ENCODE measurements at places on chromosomes 13 and 19.

GRCh38 chr13:26836626-26837025, 76.0 kb upstream of the GPR12 start:
- DNase-seq, result no peak

DNA sequence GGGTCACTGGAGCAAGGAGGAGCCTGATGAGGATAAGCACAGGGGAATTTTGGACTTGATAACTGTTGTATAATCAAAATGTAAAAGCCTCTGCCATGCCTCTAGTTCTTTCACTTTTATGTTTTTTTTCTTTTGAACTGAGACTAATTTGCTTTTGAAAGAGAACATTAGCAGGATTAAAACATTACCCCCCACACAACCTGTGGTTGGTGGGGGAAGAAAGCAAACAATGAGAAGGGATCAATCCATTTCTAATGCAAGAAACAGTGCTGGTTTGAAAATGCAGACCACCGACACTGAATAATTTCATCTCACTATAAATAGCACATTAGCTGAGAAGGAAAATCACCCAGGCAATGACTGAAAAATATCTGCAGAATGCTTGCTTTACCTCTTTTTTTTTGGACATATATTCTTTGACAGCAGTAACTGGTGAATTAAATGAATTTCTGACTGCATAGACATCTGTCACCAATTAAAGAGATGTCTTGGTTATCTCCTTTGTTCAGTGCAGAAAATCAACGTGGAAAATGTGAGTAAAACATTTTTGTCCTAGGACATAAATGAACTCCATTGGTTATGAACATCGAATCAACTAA, 48.6 kb upstream of the TRPC4 start:
- DNase-seq, result no peak

DNA sequence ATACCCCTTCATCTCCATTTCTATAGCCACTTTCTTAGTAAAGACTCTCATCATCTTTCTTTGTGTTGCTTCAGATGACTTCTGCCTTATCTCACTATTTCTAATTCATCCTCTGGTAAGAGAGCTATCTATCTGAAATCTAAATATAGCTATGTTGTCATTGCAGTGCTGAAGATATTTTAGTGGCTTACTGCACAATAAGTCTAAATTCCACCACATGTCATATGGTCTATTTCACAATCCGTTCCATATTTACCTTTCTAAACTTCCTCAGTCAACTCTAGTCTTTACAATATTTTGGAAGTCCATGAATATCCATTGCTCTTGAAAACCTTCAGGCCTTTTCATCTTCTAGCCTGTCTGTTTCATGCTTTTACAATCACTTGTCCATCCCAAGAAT, 465.1 kb upstream of the SLC10A2 start:
- DNase-seq, result no peak

GRCh38 chr19:51807111-51807701, 12.2 kb downstream of the FPR3 start:
- DNase-seq, result no peak

GRCh38 chr19:13859361-13859880, 17.5 kb upstream of the NANOS3 start:
- peak; percentile 31 for DNase-seq

- no peak for DNase-seq
These were observed 55.2 kb upstream of the UBAC2 start for GRCh38 chr13:99145461-99145860.

- DNase-seq, result no peak
These were observed 26.8 kb downstream of the RASA3 start for GRCh38 chr13:114105521-114106225.

DNA sequence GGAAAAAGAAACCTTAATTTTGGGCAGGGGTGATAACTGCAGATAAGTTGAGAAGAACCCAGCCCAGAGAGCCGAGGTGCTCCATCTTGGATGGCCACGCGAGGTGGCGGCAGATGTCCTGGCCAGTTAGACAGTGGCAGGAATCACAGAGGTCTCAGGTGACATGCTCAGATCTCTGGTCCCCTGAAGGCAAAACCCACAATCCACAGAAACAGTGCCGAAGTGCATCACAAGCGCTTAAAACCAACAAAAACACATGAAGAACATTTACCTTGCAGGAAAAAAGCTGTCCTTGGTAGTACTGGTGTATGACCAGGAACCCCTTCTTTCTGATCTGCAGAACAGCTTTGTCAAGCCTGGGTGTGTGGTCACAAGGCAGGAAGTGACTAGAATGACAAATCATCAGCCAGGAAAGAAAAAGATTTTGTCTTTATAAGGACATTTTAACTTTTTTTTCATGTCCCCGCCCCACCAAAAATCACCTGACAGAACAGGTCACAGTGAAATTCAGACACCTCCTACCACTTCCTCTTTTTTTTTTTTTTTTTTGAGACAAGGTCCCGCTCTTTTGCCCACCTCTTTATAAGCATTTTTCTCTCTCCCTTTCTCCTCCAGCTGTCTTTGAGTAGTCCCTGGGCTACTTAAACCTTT, at the start of gene LCP1:
TSS of gene LCP1 (minus strand) at position 338 of the 651 bp plus-strand sequence. CDS start 22,515 bp downstream, outside the sequence.
- DNase-seq, result no peak

GRCh38 chr13:51370116-51370515, 30.6 kb downstream of the SERPINE3 start:
- no peak for DNase-seq

- DNase-seq, result no peak
These were observed 17.8 kb downstream of the PROZ start for GRCh38 chr13:113176280-113176679.

- DNase-seq, result peak; percentile 54
These were observed 51.5 kb downstream of the SOX21 start for GRCh38 chr13:94660695-94661326.

DNA sequence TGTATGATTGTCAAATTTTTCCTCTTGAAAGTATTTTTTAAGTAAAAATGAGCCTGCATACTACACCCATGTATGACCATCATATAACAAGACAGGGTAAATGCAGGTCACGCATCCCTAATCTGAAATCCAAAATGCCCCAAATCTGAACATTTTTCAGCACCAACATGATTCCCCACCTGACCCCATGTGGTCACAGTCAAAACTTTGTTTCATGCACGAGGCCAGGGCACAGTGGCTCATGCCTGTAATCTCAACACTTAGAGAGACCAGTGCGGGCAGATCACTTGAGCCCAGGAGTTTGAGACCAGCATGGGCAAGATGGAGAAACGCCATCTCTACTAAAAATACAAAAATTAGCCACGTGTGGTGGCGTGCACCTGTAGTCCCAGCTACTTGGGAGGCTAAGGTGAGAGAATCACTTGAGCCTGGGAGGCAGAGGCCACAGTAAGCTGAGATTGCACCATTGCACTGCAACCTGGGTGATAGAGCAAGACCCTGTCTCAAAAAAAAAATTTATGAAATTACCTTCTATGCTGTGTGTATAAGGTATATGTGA, 63.7 kb upstream of the NPAS1 start:
- no peak for DNase-seq

DNA sequence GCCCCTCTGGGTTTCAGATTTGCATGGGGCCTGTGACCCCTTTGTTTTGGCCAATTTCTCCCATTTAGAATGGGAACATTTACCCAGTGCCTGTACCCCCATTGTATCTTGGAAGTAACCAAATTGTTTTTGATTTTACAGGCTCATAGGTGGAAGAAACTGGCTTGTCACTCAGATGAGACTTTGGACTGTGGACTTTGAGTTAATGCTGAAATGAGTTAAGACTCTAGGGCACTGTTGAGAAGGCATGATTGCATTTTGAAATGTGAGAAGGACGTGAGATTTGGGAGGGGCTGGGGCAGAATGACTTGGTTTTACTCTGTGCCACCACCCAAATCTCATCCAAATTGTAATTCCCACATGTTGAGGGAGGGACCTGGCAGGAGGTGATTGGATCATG, 258.8 kb downstream of the NHLRC3 start:
- no peak for DNase-seq

DNA sequence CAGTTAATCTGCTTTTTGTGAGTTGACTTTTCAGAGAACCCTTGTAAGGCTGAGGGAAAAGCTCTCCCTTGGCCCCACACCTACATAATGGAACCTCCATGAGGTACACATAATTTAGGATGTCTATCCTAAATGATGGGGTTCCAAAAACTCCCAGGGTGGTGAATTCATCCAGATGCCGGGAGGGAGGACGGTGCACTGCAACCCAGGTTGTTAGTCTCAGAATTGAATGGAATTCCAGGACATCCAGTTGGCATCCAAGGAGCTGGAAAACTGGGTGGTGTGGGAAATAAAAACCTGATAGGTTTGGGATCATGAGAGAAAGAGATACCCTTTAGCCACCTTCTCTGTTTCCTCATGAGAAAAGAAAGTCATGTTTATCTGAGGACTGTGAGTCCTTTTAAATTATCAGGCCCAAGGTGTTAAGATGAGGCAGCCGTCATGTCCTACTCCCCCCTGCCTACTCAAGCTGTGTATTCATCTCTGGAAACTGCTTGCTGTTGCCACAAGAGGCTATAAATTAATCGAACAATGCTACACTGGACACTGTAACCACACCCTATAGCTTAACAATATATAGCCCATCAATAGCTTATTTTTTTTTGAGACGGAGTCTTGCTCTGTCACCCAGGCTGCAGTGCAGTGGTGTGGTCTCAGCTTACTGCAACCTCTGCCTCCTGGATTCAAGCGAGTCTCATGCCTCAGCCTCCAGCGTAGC, 49.5 kb downstream of the C13orf46 start:
- DNase-seq, result no peak

DNA sequence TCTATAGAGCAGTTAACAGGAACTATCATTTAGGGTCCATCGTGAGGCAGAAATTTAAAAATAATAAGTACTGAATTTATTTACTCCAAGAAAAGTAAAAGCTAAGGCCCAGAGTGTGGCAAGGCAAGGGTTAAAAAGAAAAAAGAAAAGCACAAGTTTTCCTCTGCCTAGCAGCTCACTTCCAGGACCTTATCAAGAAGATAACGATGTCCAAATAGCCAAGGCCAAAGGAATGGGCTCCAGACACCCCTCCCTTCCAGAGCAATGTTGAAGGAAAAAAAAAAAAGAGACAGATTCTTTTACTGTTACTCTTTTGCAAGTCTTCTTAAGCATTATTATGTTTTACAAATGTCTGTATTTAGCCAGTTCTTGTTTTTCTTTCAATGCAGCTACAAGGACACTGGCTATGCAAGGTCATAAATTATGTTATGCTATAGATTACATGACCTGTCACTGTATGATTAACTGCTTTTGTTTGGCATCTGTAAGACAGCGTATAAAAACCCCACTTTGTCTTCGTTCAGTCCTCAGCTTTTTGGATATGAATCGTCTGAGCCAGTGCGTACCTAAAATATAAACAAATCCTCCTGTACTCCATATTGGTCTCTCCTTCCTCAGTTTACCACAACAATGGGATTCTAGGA, 2.9 kb upstream of the ZNF700 start:
- DNase-seq, result no peak

- no peak for DNase-seq
These were observed 283 bp upstream of the PARP4 start for GRCh38 chr13:24512908-24513213.

GRCh38 chr19:19823916-19824315, 2.4 kb upstream of the ZNF506 start:
- DNase-seq, result no peak

DNA sequence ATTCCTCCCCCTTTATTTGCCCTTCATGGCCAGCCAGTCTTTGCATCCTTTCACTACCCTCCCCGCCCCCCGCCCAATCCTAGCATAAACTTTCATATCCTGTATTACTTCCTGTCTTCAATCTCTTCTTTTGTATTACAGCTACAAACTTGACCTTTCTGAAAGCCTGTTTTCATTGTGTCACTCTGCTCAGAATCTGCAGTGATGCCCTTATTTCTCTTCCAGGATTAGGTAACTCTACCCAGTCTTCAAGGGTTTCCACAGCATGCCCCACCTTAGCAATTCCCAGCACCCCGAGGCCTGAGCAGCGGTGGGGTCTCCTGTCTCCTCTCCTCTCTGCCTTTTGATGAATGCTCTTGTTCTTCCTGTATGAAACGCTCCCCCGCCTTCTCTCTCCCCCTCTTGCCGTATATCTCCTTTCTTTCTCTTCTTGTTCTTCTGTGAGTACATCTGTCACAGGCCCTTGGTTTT, 145.6 kb downstream of the SHISA2 start:
- DNase-seq, result no peak

GRCh38 chr19:12757544-12758274, 6.1 kb downstream of the BEST2 start:
- peak; percentile 54 for DNase-seq

DNA sequence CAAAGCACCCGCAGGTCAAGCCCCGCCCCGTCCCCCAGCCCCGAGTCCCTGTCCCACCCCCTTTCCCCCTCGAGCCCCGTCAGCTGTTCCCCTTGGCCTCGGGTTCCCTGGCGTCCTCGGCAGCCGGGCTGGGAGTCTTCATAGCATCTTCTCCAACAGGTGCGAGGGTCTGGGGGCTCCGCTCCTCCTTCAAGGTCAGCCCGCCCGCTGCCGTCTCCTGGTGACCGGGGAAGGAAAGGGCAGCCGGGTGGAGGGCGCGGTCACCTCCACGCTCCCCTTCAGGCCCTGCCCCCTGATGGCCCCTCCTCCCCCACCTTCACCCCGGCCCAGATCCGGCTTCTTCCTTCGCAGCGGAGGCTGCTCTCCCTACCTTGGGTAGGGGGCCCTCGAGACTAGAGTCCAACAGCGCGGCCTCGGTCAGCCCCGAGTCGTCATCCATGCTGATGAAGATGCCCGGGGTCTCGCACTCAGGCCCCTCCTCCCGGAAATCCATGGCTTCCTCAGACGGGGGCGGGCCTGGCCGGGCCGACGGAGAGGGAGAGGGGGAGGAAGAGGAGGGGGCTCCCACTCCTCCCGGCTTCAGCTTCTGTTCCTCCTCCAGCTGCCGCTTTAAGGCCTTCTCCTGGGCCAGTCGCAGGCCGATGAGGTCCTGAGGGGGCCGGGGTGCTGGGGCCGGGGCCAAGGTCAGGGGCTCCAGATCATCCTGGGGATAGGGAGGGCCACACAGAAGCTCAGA, 541 bp upstream of the RSPH6A start:
- DNase-seq, result no peak

- DNase-seq, result peak; percentile 93
These were observed 49.7 kb downstream of the CRTC1 start for GRCh38 chr19:18733196-18733647.

DNA sequence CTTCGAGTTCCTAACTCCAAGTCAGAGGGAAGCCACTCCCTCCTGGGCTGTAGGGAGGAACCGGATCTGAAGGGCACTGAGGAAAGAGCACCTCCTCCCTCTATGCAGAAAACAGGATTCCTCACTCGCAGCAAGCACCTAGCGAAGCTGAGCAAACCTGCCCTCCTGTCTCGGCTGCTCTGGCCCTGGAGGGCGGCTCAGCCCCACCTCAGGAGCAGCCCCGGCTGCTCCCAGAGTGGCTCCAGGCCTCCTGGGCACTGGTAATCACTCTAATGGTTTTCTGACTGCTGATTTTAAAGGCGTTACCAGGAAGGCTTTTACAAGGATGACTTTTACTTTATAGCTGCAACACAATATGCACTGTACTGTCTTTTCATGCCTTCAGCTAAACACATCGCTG, 312.5 kb downstream of the TEX29 start:
- DNase-seq, result no peak

- no peak for DNase-seq
These were observed 3.8 kb upstream of the CASP14 start for GRCh38 chr19:15045506-15045905.

DNA sequence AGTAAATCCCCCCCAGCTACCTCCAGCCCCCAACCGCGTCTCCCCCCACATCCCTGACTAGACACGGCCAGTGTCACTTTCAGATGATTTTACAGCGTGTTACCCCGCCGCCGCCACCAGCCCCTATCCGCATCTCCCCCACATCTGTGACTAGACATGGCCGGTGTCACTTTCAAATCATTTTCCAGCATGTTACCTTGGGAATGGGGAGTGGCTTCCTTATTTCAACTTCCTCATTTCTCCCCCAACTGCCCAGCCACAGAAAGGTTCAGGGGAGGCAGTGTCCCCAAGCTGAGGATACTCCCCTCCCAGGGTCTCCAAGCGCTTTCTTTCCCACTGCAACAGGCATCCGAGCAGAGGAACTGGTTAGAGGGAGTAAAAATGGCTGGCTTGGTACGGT, 18.4 kb downstream of the ADGRL1 start:
- no peak for DNase-seq

All from NCI-H2171 treated with DMSO at 0.1 percent for 48 hours (cell line).